ENCODE measurements at places on chromosomes 2 and 18.

GRCh38 chr2:102891296-102891695, 129.5 kb downstream of the TMEM182 start:
- DNase-seq = no peak

GRCh38 chr2:74742471-74742870, 88.4 kb downstream of the SEMA4F start:
- DNase-seq = no peak

GRCh38 chr18:68172842-68173549, 541.9 kb downstream of the TMX3 start:
- DNase-seq = no peak

GRCh38 chr2:9308186-9308955, 101.8 kb downstream of the ASAP2 start:
- DNase-seq = no peak

DNA sequence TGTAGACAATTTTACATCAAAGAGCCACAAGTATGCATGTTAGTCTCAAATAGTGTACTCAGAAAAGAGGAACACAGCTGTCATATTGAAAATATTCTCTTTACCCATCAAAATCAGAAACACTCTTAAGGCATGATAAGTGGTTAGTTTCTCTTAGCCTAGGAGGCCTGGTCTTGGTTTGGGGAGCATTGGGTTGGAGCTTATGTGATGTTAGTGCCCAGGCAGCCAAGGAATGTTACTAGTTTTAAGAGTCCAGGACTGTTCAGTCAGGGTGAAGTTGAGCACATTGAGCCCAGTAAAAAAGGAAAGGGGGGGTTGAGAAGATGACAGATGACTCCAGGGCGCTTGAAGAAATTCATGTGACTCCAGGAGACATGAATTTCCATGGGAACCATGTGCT, 340.6 kb downstream of the HRH4 start:
- no peak for DNase-seq

- no peak for DNase-seq
These were observed 11.2 kb downstream of the CFLAR start for GRCh38 chr2:201127152-201127511.

DNA sequence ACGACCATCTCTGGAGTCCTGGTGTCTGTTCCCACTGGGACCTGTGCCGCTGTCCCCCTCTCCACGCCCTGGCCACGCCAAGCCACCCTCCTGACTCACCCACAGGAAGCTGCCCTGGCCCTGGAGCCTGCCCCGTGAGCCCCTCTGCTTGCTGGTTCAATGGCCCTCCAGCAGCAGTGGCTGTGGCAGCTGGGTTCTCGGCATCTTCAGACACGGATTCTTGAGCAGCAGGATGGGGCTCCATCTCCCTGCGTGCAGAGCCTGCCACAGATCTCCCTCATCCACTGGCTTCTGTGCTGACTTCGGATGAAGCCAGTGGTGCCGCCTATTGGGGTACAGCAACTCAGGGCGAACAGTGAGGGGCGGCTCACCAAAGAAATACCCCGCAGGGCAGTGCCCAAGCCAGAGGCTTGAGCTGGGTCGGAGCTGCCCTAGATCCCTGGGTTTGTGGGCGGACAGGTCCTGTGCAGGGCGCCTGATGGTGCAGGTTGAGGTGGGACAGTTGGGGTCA, 14.0 kb downstream of the CAPN10 start:
- no peak for DNase-seq

GRCh38 chr2:26139269-26140183, 33.4 kb upstream of the GAREM2 start:
- no peak for DNase-seq

- no peak for DNase-seq
These were observed 173.8 kb upstream of the SIX3 start for GRCh38 chr2:44767691-44768090.

GRCh38 chr2:107062599-107063220, 176.7 kb upstream of the ST6GAL2 start:
- no peak for DNase-seq

- DNase-seq = no peak
These were observed 4.7 kb upstream of the SLC20A1 start for GRCh38 chr2:112640800-112641675.

DNA sequence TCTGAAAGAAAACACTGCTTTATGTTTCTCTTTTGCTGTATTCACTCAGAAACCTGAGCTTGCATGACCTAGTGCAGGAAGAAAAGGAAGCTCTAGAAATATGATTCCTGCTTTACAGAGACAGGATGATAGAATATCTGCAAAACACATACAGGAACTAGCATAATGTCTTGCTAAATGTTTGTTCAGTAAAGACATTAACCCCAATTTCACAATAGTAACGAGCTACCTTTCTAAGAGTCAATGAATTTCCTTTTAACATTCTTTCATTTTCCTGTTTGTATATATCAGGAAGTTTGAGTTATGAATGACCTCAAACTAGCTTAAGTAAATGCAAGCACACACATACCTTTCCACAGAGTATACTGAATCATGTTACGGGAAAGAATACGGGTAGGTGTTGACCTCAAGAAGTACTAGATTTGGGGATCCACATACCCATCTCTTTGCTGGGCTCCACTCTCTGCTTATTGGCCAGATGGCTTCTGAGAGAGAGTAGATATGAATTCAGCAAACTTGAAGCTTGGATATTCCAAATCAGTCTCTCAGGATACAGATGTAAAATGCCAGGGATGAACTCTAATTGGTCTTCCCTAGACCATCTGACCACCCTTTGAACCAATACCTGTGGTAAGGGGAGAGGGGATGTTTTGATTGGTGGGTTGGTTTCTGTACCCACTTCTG, 18.2 kb upstream of the ACSL3 start:
- no peak for DNase-seq

GRCh38 chr2:79860228-79861058, 347.6 kb downstream of the CTNNA2 start:
- no peak for DNase-seq

DNA sequence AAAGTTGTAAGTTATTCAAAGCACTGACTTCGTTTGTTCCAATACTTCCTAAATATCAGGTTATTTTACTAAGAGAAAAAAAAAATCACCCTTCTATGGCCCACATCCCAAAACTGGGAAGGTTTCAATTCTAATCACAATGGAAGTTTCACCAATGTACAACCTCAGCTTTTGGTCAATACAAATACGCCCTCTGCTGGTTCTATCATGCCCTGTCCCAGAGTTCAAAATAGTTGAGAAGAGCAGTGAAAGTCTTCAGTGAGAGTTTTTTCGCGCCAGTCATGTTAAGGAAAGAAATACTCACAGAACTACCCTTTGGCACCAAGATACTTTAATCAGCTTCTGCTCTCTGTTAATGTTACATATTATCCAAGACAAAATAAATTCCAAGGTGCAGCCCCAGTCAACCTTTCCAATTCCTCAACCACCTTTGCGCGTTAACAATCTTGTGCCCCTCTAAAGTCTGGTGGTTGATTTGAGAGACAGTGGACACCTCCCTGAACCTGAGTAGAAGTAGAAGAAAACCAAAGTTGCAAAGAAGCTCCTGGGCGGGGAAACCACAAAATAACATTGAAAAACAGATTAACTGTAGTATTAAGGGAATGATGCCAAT, 59.9 kb downstream of the SUMO1 start:
- DNase-seq = no peak

DNA sequence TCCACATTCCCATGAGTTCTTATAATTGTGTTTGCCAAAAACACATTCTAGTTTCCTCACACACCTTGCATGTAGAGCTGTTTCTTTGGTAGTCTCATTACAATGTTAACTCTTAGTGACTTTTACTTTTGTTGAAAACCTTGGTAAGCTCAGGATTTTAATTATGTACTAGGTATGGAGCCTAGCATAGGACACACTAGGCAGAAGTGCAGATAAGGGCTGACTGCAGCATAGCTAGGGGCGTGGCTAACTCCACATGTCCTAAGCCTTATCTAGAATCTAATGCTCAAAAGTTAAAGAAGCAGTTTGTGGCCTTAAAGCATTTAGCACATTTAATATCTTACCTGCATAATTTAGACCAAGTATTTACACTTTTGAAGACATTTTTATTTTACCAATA, 153.7 kb upstream of the FBXO11 start:
- no peak for DNase-seq

GRCh38 chr18:26405190-26405801, 143.1 kb downstream of the KCTD1 start:
- no peak for DNase-seq

DNA sequence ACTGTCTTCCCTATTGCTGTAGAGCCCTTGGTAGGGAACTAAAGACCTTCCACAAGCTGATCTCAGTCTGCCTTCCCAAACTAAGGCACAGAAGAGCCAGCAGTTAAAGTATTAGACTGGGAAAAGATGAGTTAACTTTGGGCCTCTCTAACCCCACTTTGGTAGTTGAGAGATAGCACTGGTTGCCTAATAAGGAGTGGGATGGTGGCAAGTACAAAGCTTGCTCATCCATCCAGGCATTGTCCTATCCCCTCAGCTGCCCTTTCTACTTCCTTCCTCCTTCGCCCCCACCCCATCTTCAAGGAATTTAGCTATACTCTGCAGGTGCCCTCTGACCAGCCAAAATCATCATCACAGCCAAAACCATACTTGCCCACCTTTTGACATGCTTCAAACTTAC, 22.2 kb upstream of the AFTPH start:
- DNase-seq = no peak

GRCh38 chr2:135617501-135618015, 86.3 kb downstream of the R3HDM1 start:
- DNase-seq = no peak

- no peak for DNase-seq
These were observed 67.9 kb downstream of the LRRFIP1 start for GRCh38 chr2:237695201-237695780.

DNA sequence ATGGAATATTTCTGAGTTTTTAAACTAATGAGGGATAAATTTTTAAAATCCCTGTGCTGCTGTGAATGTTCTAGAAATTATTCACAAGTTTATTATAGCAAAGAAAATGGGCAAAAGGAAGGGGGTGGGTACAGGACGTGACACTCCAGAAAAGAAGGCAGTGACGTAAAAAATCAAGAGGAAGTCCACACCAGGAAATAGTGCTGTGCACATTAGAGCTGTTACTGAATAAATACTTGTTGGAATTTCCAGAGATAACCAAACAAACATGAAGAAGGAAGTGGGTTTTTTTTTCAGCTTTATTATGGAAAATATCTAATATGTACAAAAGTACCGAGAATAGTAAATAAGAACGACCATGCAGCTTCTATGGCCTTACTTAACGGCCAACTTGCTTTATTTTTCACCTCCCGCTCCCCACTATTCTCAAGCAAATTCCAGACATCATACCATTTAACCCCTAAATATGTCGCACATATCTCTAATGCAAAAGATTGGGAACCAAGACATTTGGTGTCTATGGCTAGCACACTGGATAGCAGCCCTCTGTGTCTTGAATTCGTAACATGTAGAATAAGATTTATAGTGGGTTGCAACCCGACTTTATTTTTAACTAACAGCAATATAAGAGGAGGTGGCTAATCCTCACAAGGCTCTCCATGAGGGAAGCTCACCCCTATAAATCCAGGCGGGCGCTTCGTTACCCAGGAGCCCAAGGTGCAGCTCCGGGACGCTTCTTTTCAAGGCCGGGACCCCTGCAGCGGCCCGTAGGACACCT, 580 bp upstream of the NDUFV2 start:
- no peak for DNase-seq

DNA sequence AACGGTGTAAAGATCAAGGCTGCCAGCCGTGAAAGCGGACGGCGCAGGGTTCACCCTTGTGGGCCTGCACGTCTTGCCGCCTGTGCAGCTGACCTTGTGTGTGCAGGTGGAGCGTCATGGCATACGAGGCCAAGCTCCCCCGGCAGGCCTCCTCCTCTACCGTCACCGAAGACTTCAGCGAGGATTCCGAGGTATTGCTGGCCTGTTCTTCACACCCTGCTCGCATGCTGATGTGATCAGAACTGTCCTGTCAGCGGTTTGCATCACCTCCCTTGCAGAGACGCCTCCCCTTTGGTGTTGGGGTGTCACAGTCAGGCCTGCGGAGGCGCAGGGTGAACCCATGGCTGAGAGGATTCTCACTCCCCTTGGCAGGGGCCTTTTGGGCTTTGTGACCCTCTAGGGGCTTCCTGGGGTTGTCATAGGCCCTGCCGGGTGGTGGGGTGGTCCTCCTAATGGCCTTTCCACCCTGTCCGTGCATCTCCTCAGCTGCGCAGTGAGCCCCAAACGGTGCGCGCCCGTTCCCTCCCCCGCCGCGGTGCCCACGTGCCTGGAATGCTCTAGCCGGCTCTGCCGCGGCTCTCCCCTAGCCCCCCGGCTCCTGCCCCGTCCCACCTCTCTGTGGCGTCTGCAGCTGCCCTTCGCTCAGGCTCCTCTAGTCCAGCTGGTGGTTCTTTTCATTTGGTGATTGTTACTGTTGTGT, 92.5 kb downstream of the DGKD start:
- DNase-seq = no peak

- DNase-seq = no peak
These were observed 1089.4 kb upstream of the SLC39A10 start for GRCh38 chr2:194567661-194568017.

DNA sequence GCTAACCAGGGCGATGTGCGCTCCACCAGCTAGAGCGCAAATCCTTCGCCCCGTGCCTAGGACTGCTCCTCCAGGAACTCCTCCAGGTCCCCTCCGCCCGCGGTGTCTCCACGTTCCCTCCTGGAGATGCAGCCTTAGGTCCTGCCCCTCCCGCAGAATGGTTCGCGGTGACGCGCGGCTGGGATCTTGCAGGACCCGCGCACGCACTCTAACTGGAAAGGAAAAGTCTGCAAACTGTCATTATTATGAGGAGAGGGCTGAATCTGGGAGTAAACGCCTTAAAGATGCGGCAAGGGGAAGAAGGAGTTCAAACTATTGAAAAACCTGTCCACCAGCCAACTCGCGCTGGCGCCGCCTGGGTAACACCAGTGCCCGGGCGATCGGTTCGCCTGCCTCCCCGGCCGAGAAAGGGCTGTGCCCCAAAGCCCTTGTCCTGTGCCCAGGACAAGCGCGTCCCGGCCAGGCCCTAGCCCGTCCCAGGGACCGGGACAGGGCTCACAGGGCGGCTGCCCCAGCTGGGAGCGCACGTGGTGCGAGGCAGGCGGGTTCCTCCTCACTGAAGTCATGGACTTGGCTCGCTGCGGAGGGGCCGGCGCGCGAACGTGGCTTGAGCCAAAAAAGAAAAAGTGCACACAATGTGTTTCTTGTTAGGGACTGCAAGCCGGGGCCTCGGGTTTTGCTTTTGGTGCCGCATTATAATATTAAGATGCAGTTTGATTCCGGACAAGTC, 5.5 kb upstream of the ID2 start:
- no peak for DNase-seq

DNA sequence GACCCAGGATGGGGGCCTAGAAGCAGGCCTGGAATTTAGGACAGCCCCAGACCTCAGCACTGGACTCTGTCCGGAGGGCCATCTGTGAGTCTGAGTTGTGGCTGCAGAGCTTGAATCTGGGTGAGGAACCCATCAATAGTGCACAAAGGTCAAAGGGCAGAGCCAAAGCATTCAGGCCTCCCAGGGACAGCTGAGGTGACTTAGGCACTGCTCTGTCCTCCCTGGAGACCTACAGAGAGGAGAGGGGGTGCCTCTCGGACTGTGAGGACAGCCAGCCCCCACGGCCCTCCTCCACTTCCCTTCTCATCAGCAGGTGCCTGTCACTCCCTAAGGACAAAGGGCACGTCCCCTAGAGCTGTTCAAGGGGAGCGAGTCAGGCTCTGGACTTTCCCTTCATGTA, 25.1 kb upstream of the PRLH start:
- DNase-seq = no peak

Data from stimulated activated CD4-positive, alpha-beta T cell treated with anti-CD3 and anti-CD28 coated beads, TNF-alpha, amount 100 ng/mL, for 48 hours (primary cell).